Endothelial cell of umbilical vein (primary cell): ENCODE measurements at places on chromosomes 5 and 9. TPM values are rescaled to one million over a fixed set of nuclear protein-coding genes. Genes with fewer than 3 reads are reported as not detected.

GRCh38 chr9:17609312-17610005 is 30.6 kb downstream of the SH3GL2 start:
- no peaks in the 10 kb centered on the region for H3K4me1 ChIP-seq
- DNase-seq, result no peak
- no peak overlapping the region for H3K4me3 ChIP-seq

DNA sequence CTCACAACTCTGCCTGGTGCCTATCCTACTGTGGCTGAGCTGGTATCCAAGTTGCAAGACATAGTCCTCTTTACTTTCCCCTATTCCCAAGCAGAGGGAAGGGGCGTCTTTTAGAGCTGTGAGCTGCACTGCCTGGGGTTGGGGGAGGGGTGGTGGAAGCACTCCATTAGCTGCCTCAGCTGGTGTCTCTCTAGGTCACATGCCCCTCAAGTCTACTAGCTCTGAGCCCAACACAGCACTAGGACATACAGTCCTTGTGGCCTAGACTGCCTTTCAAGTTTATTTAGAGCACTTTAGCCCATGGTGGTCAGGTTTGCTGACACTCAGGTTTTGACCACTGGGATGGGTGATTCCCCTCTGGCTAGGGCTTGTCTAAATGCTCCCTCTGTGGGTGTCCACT is 54.7 kb downstream of the SREK1 start:
- no peaks in the 10 kb centered on the region for H3K4me1 ChIP-seq
- H3K27me3 ChIP-seq, result no peaks in the 10 kb centered on the region
- no peak overlapping the region for H3K27ac ChIP-seq
- H3K36me3 ChIP-seq, result no peaks in the 10 kb centered on the region

GRCh38 chr5:5062525-5063302 is 77.4 kb upstream of the ADAMTS16 start:
- H3K4me3 ChIP-seq, result no peak overlapping the region
- no peaks in the 10 kb centered on the region for H3K36me3 ChIP-seq
- no peak overlapping the region for H3K27ac ChIP-seq
- H3K4me1 ChIP-seq, result no peaks in the 10 kb centered on the region
- DNase-seq, result no peak

GRCh38 chr5:170493028-170493820 is 10.6 kb upstream of the KCNIP1 start:
- no peak for DNase-seq
- no peak overlapping the region for H3K27ac ChIP-seq
- H3K36me3 ChIP-seq, result no peaks in the 10 kb centered on the region
- H3K27me3 ChIP-seq, result peaks cover 3% of the 10 kb centered on the region

DNA sequence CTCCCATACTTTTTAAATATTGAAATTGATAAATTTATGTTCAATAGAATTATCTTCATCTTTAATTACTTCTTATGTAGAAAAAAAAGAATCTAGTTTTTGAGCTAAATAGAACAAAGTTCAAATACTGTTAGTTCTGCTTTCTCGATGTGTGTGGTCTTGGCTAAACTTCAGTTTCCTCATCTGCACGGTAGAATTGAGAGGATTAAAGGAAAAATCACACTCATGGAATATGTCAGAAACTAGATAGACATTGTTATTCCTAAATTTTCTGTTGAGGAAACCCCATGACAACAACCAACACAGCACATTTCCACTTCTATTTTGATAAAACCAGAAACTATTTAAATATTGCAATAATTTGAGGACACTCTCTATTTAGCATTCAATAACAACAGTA is 100.3 kb downstream of the MUSK start:
- H3K27ac ChIP-seq, result no peak overlapping the region
- no peaks in the 10 kb centered on the region for H3K27me3 ChIP-seq
- H3K4me1 ChIP-seq, result no peaks in the 10 kb centered on the region
- no peak for DNase-seq
- no peaks in the 10 kb centered on the region for H3K36me3 ChIP-seq
- no peak overlapping the region for H3K4me3 ChIP-seq

DNA sequence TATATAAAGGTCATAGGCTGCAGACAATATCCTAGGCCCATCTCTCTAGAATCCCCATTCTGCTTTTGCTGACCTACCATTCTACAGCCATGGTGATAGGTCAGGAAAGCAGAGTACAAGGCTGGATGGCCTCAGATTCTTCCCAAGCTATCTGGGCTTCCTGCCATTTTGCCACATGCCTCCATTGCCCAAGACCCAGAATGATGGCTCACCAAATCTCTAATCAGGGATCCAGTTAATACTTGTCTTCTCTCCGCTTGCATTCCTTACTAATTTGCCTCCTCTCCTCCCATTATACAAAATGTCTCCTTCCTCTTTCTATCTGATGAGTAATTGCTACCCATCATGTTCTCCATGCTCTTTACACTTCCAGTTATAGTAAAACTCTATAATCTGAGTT is 22.7 kb upstream of the NDUFS4 start:
- H3K4me3 ChIP-seq, result no peak overlapping the region
- H3K27ac ChIP-seq, result no peak overlapping the region
- DNase-seq, result no peak
- H3K27me3 ChIP-seq, result no peaks in the 10 kb centered on the region
- no peaks in the 10 kb centered on the region for H3K36me3 ChIP-seq

GRCh38 chr5:136030956-136031611 is 2.3 kb downstream of the TGFBI start:
- H3K36me3 ChIP-seq, result no peaks in the 10 kb centered on the region
- H3K27me3 ChIP-seq, result no peaks in the 10 kb centered on the region
- peaks cover 5% of the 10 kb centered on the region for H3K4me1 ChIP-seq
- no peak for DNase-seq

- no peak overlapping the region for H3K27ac ChIP-seq
- DNase-seq, result no peak
- H3K4me3 ChIP-seq, result no peak overlapping the region
- H3K4me1 ChIP-seq, result no peaks in the 10 kb centered on the region
Measured at GRCh38 chr9:135338546-135338945, 141.0 kb upstream of the PPP1R26 start.

- no peak for DNase-seq
- no peaks in the 10 kb centered on the region for H3K36me3 ChIP-seq
- H3K27me3 ChIP-seq, result no peaks in the 10 kb centered on the region
- no peak overlapping the region for H3K27ac ChIP-seq
- no peaks in the 10 kb centered on the region for H3K4me1 ChIP-seq
- no peak overlapping the region for H3K4me3 ChIP-seq
Measured at GRCh38 chr5:120091376-120091948, 372.6 kb upstream of the PRR16 start.

- H3K27me3 ChIP-seq, result no peaks in the 10 kb centered on the region
- DNase-seq, result peak; percentile 66
- no peak overlapping the region for H3K4me3 ChIP-seq
Measured at GRCh38 chr9:109520475-109521132, 22.5 kb upstream of the PTPN3 start.

The LMX1B gene
- not detected in 2 replicates for total RNA-seq

The MGAT4B gene
- 226 and 243 TPM in 2 replicates for total RNA-seq

The SPINK7 gene
- total RNA-seq, result not detected in 2 replicates

The ENTPD2 gene
- not detected in 2 replicates for total RNA-seq
